ENCODE measurements at places on chromosomes 6 and 20. TPM values are rescaled to one million over a fixed set of nuclear protein-coding genes. Genes with fewer than 3 reads are reported as not detected.

The ARMC12 gene
- total RNA-seq, result not detected

The MRPS18A gene
- total RNA-seq, result 29.5 TPM

The HAO1 gene
- not detected for total RNA-seq

The HLA-DOA gene
- 2.3 TPM for total RNA-seq

The SIM1 gene
- total RNA-seq, result 2.5 TPM

The BPI gene
- 7.9 TPM for total RNA-seq

The GPR6 gene
- not detected for total RNA-seq

The SLC22A16 gene
- 2.0 TPM for total RNA-seq

The C20orf141 gene
- total RNA-seq, result not detected

The HLA-DQB1 gene
- 0.69 TPM for total RNA-seq

The WFDC2 gene
- 0.39 TPM for total RNA-seq

The UNC5CL gene
- 0.30 TPM for total RNA-seq

The PTPRK gene
- 56.9 TPM for total RNA-seq

The ADGRF1 gene
- 0.10 TPM for total RNA-seq

The SLC17A3 gene
- total RNA-seq, result not detected

DNA sequence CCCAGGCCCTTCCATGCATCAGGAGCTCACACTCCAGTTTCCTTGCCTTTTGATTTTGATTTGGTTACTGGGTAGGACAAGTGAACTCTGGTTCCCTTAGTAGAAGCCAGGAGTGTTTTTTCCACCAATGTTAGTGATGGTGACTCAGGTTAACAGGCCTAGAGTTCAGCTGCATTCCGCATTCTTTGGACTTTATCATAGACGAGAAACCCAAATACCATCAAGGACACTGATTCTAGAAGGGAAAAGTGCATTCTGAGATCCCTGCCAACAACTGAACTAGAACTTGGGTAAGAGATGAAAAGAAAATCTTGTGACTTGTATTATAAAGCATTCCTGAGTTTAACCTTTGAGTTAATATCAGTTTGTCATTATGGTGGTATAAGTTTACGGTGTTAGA is 8.9 kb downstream of the GSS start:
- no peak for DNase-seq

- no peak for DNase-seq
Measured at GRCh38 chr6:44177691-44178423, 19.2 kb downstream of the CAPN11 start.

- no peak for DNase-seq
Measured at GRCh38 chr6:56759521-56759920, 116.8 kb upstream of the DST start.

- peak; percentile 56 for DNase-seq
Measured at GRCh38 chr6:40825102-40825501, 213.9 kb downstream of the UNC5CL start.

DNA sequence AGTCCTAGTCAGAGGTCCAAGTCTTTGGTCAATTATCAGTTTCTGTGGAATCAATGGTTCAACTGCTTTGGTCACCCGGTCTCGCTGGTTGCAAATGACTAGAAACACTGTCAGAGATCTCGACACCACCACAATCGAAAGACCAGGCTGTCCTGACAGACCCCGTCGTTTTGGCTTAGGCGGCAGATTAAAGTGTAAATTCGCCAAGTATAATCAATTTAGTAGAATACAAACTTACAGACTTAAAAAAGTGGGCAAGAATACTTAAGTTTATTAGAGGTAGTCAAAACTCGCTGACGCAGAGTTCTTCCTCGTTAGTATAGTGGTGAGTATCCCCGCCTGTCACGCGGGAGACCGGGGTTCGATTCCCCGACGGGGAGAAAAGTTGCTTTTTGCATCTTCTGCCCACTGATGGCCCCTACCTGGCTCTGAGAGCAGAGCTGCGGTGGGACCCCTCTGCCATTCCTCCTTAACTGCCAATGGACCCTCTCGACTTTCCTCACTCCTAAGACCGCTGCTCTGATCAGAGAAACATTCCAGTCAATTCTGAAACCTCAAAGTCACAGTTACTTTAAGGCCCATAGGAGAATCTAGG is 30.6 kb upstream of the ZNF184 start:
- peak; percentile 51 for DNase-seq

DNA sequence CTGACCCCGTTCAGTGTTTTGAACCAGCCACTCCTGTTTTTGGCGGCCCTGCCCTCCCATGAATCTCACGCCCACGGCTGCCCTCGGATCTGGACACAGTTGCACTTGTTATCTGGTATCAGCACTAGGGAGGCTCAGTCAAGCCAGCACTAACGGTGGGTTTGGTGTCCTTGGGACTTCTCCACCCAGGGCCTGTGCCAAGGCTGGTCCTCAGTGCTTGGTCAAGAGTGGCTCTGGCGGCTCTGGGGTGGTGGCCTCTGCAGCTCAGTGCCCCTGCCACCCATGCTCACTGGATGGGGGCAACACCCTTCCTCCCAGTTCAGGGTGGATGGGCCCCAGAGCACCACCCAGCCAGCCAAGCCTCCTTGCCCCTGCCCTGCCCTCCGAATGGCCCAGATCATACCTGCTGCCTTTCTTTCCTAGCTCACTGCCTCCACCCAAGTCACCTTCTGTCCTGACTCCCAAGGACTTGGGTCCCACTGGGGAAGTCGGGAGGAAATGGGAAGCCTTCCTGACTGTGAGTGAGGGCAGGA is 54.7 kb downstream of the SSR1 start:
- DNase-seq, result no peak

GRCh38 chr6:121748376-121748775 is 312.9 kb downstream of the GJA1 start:
- DNase-seq, result no peak

- no peak for DNase-seq
Measured at GRCh38 chr6:37585523-37585905, 85.8 kb upstream of the CCDC167 start.

DNA sequence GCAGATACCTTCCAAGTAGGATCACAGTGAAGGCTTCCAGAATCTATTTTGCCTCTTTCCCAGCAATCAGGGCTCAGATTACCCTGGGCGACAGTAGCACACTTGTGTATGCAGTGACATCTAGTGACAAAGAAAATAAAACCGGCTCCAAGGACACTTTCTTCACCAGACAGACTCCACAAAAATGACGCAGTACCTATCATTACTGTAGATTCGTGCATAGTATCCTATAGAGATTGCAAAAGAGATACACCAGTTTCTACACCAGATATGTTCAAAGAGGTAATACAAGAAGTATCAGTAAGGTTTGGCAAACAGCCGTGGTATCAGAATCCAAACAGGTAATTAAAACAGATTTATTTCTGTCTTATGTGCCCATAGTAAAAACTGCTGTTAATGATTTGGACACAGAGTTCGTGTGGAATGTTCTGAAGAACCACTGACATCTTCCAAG is 600.4 kb upstream of the JAG1 start:
- peak; percentile 84 for DNase-seq

- DNase-seq, result peak; percentile 72
Measured at GRCh38 chr6:133951881-133952814, 876 bp upstream of the TBPL1 start.

- DNase-seq, result no peak
Measured at GRCh38 chr6:138570725-138571029, 71.4 kb upstream of the NHSL1 start.

DNA sequence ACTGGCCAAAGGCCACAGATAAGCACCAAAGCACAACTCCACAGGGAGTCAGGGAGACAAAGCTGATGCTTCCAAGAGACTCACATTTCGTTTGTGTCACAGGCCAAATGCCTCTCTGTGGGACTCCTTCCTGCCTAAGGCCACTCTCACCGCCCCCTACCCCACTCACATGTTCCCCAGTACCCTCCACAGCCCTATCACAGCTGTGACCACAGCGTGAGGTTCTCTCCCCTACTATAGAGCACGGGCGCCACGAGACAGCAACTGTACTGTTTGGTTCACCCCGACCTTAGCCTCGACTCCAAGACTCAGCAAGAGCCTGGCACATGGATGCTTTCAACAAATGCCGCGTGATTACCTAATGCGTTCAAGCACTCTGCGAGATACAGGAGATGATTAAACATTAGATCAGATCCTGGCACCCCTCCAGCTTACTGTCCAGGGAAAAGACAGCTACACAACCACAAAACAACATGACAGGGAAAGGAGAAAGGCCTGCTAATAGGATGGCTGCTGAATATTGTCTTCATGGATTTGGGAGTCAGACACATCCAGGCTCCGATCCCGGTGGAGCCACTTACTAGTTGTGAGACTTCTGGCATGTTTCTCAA is 105.5 kb downstream of the AGPAT4 start:
- peak; percentile 43 for DNase-seq

DNA sequence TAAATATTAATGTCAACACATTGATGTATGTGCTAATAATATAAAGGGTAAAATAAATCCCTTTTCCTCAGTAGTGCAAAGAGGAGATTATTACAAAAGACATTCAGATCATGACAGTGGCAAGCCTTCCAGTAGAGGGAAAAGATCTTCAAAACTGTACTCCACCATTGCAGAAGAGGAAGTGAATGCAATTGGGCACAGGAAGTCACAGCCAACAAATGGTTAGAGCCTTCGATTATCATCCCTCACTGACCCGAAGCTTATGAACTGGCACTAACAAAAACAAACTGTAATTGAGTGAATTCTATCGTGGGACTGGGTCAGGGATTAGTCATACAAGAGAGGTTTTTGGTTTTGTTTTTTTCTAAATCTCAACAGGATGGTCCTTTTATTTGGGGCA is 39.3 kb upstream of the SCGN start:
- no peak for DNase-seq

DNA sequence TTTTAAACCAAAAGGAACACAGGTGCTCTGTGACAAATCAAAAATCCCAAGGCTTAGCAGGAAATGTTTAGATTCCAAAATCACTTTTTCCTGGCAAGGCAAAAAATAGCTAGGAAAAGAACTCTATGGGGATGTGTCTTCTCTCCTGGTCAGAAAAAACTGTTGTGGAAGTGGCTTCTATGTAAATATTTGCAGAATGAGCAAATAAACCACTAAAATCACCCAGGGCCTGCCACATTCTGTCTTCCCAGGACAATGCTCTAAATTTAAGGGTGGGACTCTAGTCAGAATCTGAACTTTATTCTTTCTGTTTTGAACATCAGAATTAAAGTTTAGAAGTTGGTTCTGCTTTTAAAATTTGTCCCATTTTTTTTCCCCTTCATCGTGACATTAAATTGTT is 29.3 kb downstream of the GCM1 start:
- DNase-seq, result no peak

DNA sequence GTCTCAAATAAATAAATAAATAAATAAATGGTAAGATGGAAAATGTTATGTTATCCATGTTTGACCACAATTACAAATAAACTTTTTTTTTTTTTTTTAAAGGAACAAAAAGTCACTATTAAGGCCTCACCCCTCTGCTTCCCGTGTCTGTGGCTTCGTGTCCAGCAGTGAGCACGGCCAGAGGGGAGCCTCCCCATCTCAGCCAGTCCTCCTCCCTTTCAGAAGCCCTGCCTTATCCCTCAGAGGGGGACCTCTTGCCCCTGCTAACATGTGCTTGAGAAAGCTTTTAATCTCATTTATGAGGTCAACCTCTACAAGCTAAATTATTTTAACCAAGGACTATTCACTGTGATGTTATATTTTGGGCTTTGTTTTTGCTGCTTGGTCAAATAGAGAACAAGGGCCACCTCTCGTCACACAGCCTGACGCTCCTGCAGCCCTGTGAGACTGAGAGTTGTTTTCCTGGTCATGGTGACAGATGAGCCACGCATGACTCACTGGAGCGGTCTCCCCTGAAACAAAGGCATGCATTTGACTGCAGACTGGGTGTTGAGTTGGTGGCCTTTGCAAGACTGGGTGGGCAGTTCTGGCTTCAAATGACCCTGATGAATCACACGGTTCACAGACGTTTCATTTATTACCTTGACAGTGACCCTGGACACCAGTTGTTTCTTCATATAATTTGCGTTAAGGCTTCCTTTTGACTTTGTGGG is 131.8 kb downstream of the TIAM2 start:
- no peak for DNase-seq

GRCh38 chr6:161347125-161347524 is 73.3 kb upstream of the AGPAT4 start:
- DNase-seq, result no peak

- DNase-seq, result no peak
Measured at GRCh38 chr6:117169064-117169665, 96.2 kb upstream of the VGLL2 start.

- DNase-seq, result peak; percentile 5
Measured at GRCh38 chr6:108771421-108771820, 76.8 kb upstream of the ARMC2 start.

DNA sequence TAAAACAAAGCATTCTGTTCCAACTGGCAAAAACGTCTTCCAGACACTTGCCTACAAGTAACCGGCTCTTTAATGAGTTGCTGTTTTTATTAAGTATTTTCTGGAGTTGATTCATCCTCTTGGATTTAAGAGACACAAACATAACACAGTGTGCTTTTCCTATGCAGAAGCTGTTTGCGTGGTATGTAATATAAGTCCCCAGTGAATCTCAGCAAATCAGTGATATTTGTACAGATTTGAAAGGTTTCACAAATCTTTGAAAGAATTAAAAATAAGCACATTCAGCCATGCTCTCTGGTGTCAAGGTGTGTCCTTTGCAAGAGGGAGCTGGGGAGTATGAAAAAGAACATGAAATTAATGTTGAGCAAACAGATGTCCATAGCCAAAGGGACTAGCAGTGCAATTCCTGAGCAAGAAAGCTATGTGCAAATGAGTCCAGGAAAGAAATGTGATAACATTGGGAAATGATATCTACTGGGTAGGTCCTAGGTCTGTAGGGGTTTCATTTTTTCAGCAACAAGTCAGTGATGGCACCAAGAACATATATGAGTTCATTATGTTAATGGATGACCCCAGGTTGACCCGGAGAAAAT is 170.1 kb upstream of the PHACTR1 start:
- no peak for DNase-seq

GRCh38 chr6:834866-835265 is 141.9 kb upstream of the EXOC2 start:
- DNase-seq, result no peak

- no peak for DNase-seq
Measured at GRCh38 chr6:85920782-85921181, 278.1 kb upstream of the SYNCRIP start.

DNA sequence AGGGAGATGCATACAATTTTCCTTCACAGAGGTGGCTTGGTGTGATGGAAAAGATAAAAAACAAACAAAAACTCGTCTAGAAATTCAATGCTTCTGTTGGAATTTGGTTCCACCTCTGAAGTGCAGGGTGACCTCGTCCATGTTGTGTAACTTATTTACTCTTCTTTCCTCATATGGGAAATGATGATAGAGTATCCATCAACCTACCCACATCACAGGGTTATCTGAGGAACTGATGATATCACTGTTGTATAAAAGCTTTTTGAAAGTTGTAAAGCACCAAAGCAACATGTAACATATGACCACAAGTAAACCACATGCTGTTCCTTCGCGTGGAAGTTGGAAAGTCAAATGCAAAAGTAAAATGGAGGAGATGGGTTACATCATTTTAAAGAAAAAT is 212.0 kb upstream of the SGK1 start:
- no peak for DNase-seq

GRCh38 chr6:154039231-154039842 is at the start of gene OPRM1:
Gene OPRM1, plus strand, starts transcription at chr6:154039240. Its CDS starts 305 bp downstream, at chr6:154039545.
- DNase-seq, result no peak

DNA sequence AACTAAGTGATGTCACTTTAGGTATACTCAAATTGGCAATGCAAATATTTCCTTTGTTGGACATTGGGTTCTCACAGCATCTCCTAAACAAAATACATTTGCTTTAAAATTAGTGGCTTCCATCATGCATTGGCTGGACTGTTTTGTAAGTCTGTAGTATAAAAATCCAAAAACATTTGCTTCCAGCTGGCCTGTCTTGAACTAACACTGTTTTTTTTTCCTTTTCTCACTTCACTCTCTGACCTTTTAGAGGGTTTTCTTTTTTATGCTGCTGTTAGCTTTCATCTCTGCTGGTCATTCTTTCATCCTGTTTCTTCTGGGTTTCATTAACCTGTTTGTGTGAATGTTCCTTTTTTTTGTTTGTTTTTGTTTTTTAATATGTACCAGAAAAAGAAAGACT is 121.7 kb upstream of the MLIP start:
- DNase-seq, result no peak
